Left renal pelvis (tissue), 4 donors: ENCODE measurements at places on chromosomes 1 and 21. TPM values are rescaled to one million over a fixed set of nuclear protein-coding genes. Genes with fewer than 3 reads are reported as not detected.

Gene KRTAP19-2
- polyA plus RNA-seq: not detected

Gene LCE1B
- polyA plus RNA-seq: not detected

Gene LAMB3
- polyA plus RNA-seq: 1.8 TPM

Gene LCK
- polyA plus RNA-seq: 5.1 TPM

Gene A3GALT2
- polyA plus RNA-seq: not detected
